ENCODE measurements at places on chromosomes 16 and 17. TPM values are rescaled to one million over a fixed set of nuclear protein-coding genes. Genes with fewer than 3 reads are reported as not detected.

PABPN1L gene
- not detected for total RNA-seq

HBQ1 gene
- total RNA-seq, result 6.4 TPM

PRKCB gene
- 0.15 TPM for total RNA-seq

WFIKKN2 gene
- not detected for total RNA-seq

CDT1 gene
- total RNA-seq, result 30.6 TPM

SF3B3 gene
- 189 TPM for total RNA-seq

CCL4 gene
- total RNA-seq, result not detected

SECTM1 gene
- total RNA-seq, result 2.1 TPM

MYH13 gene
- not detected for total RNA-seq

MTSS2 gene
- total RNA-seq, result 101 TPM

CEMP1 gene
- total RNA-seq, result not detected

ZNF19 gene
- 2.0 TPM for total RNA-seq

STX1B gene
- total RNA-seq, result 1.4 TPM

SLFN14 gene
- total RNA-seq, result not detected

POLG2 gene
- total RNA-seq, result 16.5 TPM

ERAL1 gene
- total RNA-seq, result 92.5 TPM

CDH13 gene
- not detected for total RNA-seq

NUDT7 gene
- 5.2 TPM for total RNA-seq

MPG gene
- total RNA-seq, result 72.3 TPM

TSNAXIP1 gene
- total RNA-seq, result 0.48 TPM

C17orf78 gene
- not detected for total RNA-seq

RRAD gene
- total RNA-seq, result 64.4 TPM

COL1A1 gene
- 8.7 TPM for total RNA-seq

CD300LF gene
- not detected for total RNA-seq

CDC6 gene
- 55.1 TPM for total RNA-seq

TAT gene
- total RNA-seq, result 0.06 TPM

PNPO gene
- total RNA-seq, result 23.4 TPM

TMEM92 gene
- total RNA-seq, result 16.1 TPM

SPATA32 gene
- 0.17 TPM for total RNA-seq

KRT17 gene
- total RNA-seq, result 1.9 TPM

ROGDI gene
- 14.4 TPM for total RNA-seq

All from A549 treated with Hydrocortisone at 1 μM for 4 hours (cell line).